ENCODE measurements at places on chromosomes 11 and 22.

DNA sequence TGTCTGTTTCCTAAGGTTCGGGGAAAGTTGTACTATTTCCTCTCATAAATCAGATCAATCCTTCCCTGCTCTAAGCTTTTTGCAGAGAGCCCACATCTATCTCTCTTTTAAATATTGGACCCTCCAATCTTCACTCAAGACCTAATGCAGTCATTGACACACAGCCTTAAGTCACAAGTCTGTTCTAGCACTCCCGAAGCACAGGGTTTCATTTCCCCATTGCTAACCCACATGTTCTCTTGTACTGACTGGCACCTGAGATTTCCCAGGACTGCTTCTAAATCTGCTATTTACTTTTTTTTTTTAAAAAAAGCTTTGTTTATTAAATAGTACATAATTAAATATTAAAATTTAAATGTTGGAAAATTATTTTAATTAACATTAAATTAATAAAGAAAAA is 674.7 kb downstream of the TBC1D22A start:
- DNase-seq: no peak

DNA sequence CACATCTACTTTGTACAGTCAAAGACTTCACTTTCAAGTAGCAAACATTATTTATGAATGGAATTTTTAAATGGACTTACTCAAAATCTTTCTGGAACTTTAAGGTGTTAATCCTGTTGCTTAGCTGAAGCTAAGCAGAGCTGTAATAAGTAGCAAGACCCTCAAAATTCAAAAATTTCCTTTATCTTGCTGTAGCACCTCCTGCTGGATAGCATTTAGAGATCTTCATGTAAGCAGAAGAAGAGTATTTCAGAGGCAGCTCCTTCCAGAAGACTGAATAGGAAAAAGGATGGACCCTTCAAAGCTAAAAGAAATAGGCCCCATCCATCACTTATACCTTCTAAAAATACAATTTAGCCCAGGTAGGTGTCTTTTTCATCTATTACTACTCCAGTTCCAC is 3.4 kb downstream of the PHF21A start:
- no peak for DNase-seq

DNA sequence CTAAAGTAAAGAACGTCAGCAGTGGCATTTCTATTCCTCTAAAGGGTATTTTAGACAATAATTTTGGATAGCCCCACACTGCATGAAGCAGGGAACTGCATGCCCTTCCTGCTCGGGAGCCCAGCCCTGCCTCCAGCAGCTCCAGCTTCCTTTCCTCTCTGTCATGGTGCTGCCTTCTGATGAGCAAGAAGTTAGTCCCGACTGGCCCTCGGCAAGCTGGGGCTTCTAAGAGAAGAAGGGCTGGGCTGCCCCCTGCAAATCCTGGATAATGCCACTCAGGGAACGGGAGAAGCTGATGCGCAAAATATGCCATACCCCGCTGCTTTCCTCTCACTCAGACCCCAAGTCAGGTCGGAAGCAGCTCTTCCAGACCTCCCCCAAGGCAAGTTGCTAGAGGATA is 296.4 kb downstream of the ETS1 start:
- no peak for DNase-seq

- no peak for DNase-seq
These were observed 6.3 kb downstream of the GRK2 start for GRCh38 chr11:67272327-67273259.

- peak; percentile 13 for DNase-seq
These were observed 6.9 kb upstream of the POLDIP3 start for GRCh38 chr22:42621505-42622002.

DNA sequence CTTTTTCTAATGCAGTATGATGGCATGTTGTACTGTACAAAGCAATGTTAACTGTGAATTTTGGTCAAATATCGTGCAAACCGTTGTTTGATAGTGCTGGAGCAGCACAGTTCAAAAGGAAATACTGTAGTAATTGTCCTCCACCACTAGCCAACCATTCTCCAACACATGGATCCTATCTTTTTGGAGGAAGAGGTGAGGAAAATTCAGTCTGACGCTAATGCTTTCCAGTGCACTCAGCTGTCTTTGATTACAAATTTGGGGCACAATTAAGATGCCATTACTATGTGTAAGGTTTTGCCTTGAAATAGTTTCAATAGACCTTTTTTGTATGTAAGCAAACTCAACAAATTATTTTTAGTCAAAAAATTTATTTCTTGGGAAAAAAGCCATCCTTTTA is 240.5 kb upstream of the CCDC179 start:
- no peak for DNase-seq

GRCh38 chr11:130077671-130078070 is 8.0 kb downstream of the APLP2 start:
- DNase-seq: no peak

DNA sequence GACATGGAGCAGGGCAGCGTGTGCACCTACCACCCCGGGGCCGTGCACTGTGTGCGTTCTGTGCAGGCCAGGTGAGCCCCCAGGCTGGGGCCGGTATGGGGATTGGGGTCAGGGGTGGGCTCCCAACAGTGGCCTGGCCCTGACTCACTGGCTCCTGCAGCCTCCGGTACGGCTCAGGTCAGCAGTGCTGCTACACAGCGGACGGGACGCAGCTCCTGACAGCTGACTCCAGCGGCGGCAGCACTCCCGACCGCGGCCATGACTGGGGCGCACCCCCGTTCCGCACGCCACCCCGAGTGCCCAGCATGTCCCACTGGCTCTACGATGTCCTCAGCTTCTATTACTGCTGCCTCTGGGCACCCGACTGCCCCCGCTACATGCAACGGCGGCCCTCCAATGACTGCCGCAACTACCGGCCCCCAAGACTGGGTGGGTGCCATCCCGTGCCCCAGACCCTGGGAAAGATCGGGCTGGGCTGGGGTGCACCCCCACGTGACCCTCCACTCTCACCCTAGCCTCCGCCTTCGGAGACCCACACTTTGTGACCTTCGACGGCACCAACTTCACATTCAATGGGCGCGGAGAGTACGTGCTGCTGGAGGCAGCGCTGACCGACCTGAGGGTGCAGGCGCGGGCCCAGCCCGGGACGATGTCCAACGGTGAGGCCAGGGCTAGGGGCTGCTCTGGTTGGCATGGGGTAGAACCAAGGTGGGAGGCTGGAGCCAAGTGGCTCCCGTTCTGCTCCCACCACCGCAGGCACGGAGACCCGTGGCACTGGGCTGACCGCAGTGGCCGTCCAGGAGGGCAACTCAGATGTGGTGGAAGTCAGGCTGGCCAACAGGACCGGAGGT is 4.4 kb downstream of the SUSD2 start:
- no peak for DNase-seq

DNA sequence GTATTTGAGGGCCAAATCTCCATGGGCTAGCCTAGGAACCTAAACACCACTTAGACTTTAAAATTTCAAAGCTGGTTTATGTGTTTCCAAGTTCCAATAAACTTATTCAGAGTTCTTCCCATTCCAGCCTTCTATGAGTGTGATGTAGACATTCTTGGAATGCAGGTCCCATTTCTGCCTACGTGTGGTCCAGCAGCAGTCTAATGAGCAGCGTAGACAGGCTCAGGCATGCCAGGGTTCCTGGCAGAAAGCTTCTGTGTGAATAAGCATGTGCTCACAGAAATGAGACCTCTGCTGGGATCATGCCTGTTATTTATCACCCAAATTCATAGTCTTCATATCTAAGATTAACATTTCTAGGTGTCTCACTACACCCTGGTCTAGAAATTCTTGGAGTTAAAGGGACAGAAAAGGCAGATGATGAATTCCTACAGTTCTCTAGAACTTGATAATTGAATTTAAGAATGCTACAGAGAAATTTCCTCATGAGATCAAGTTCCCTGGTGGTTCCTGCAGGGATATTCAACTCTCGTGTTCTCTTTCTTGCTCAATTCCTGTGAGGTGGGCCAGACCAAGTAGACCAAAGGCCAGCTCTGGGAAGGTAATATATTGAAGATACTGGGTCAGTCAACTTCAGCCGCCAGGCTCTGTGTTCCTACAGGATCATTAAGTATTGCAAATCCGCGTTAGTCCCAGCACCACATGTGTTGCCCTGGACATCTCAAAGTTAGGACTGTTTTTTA is 17.6 kb downstream of the RNF185 start:
- no peak for DNase-seq

- DNase-seq: no peak
These were observed 1.2 kb downstream of the DNAJC4 start for GRCh38 chr11:64231546-64231945.

DNA sequence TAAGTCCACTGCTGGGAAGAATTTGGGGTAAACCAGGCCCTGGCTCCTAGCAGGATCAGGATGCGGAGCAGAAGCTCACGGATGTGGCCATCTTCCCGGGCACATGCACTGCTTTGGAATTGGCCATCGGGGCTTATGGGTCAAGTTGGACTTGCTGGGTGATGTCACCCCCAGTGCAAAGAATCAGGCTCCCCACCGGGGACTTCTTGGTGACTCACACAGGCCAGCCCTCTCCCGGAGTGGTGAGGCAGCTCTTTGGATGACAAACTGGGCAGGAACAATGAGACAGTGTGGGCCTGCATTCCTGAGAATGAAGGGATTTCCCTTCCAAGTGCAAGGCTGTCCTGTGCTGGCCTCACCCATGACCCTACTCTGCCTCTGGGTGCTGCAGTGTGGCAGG is 128.8 kb upstream of the ANO1 start:
- DNase-seq: no peak

- no peak for DNase-seq
These were observed 550.7 kb downstream of the MN1 start for GRCh38 chr22:27250886-27251285.

DNA sequence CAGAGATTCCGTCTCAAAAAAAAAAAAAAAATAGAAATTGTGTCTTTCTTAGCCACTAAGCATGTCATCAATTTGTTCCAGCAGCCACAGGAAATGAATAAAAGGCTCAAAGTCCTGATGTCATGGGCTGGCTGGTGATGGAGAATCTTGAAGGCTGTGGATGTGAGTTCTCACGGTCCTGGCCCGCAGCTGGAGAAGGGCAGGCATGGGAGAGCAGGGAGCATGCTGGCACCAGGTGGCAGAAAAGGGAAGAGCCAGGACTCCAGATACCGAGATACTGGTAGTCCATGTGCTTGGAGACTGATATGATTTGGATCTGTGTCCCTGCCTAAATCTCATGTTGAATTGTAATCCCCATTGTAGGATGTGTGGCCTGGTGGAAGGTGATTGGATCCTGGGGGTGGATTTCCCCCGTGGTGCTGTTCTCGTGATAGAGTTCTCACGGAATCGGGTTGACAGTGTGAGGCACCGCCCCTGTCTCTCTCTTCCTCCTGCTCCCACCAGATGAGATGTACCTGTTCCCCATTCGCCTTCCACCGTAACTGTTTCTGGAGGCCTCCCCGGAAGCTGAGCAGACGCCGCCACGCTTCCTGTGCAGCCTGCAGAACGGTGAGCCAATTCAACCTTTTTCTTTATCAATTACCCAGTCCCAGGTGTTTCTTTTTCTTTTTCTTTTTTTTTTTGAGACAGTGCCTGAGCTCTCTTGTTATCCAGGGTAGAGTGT is 18.1 kb downstream of the MRGPRD start:
- no peak for DNase-seq

DNA sequence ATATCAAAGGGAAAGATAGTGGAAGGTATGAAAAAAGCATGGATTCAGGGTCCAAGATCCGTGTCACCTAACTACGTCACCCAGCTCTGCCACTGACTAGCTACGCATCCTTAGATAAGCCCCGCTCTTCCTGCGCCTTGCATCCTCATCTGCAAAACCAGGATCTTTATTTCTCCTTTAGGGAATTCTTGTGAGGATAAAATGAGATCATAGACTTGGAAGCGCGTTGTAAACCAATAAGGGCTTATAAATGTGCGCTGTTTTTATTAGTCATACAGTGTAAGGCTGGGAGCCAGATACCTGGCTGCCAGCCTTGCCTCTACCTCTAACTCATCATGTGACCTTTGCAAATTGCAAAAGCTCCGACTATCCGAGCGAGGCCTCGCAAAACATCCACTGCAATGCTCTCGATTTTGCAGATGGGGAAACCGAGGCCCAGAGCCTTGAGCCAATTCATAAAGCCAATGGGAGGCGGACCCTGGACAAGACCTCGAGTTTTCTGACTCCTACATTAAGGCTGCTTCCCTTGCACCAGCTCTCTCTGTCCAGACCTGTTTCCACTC is 753 bp downstream of the PRPF19 start:
- DNase-seq: no peak

- no peak for DNase-seq
These were observed 1494.6 kb downstream of the TBC1D22A start for GRCh38 chr22:48256776-48257684.

DNA sequence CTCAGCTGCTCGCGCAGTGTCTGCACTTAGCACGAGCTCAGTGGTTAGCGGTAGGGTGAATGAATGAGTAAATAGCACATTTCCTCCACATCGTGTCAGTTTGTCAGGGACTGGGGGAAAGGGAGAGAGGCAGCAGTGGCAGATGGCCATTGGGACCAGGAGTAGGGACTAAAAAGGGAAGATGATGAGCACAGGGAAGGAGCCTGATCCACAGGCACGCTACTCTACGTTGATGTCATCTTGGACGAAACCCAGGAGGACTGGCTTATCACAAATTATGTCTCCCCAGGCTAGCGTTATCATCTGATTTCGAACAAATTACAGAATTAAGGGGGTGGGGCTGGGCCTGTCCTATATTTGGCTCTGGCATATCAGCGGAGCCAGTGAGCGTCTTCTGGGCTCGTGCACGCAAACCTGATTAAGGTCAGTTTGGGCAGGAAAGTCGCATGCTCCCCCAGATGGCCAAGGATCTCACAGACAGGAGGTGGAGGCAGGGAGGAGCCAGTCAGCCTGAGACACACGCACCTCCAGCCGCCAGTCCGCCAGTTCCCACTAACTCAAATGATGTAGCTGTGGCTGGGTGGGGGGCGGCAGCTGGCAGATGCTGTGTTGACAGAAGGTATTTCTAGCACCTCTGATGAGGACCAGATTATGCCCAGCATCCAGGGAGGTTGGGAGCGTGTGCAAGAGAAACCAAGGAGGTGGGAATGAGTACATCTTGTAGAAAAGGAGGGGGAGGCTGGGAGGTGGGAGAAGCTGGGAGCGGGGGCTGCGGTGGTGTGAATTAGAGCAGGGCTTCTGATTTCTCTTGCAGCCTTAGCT is 97.4 kb upstream of the PRDM11 start:
- no peak for DNase-seq

- DNase-seq: no peak
These were observed 106.4 kb downstream of the TRAF6 start for GRCh38 chr11:36403661-36404060.

DNA sequence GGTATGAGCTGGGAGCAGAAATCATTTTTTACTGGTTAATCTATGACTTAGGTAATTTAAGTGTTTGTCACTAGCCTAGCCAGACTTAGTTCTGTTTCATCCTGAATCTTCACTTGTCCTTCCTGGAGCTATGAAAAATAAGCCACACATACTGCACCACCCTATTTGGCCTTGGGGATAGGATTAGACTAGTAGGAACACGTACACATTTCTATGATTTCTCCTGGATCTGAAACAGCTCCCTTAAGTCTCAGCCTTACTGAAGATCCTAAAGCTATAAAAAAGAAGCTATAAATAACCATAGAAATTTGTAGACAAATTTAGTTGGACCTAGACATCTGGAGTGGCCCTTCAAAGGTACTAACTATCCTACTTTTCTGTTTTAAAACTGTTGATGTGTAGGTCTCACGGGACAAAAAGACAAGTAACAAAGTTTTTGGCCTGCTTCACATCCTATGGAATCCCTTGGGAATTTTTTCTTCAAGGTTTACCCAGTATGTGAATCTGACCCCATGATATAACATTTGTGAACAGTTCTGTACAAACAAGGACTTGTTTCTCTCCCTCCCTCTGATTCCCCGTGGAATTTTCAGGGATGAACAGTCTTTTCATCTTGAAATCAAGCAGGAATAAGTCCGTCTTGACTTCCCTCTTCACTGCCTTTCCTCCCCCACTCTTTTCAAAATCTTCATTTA is 275.0 kb downstream of the FAM76B start:
- no peak for DNase-seq
